ENCODE measurements at places on chromosomes 5 and 9.

GRCh38 chr5:59763541-59763940 lies 130.0 kb downstream of the PDE4D start:
- no peak for DNase-seq

DNA sequence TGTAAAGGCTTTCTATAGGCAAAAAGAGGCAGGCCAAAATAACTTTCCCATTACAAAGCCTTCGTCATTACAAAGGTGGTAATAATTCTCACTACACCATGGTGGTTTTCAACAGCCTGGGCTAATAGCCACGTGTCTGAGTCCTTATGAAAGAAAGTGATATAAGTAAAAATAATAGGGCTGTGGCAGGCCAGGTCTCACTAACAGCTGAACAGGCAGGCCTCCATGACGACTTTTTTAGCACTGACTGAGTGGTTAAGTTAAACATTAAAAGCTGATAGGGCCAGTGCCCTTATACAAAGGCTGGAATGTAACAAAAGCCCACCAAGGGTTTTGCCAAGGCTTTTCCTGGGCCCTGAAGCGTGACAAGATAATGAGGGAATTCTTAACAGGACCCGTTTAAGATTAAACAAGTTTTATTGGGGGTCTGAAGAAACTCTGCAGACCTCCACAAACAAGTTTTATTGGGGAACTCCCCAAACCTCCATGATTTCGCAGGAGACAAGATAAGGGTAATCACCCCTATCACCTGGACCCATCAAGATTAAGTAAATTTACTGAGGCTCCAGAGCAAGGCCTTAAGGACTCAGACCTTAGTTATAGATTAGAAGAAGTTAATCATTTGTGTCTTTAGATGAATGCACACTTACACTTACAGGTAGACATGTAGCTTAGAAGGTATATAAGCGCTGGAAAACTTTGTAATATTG lies 412.9 kb downstream of the CHSY3 start:
- no peak for DNase-seq

DNA sequence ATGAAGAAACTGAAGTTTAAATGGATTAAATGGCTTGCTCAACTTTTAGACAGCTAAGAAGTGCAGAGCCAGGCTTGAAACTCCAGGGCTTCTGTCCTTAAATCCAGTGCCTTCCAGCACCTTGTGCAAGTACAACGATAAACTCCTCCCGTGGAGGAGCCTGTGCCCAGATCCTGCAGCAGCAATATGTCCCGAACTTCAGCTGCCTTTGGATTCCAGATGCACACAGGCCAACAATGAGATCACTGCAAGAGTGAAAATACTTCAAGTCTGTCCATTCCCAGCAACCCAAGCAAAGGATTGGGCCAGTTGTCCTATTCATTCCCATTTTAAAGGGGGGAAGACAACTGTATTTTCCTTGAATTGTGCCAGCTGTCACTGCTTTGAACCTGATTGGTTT lies 199.6 kb downstream of the CRB2 start:
- DNase-seq: no peak

DNA sequence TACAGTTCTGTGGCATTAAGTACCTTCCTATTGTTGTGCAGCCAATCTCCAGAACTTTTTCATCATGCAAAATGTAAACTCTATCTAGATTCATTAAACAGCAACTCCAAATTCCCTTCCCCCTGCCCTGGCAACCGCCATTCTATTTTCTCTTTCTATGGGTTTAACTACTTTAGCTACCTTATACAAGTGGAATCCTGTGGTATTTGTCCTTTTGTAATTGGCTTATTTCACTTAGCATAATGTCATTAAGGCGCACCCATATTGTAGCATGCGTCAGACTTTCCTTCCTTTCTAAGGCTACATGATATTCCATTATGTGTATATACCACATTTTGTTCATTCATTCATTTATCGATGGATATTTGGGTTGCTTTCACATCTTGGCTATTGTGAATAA lies 142.4 kb downstream of the CAAP1 start:
- DNase-seq: no peak

DNA sequence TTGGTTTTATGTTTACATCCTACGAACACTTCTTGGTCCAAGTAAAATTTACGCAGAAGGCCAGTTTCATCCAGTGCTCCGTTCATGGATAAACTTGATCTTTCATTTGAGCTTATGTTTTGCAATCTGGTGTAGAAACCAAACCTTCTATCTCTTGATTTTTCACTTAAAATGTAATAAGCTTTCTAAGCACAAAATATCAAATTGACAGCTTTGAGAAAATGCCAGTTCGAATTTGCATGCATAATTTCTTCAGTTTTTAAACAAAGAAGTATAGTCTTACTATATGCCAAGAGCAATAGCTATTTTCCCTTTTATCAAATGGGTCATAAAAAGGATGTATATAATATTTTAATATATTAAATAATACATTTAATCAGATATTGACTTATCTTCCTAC lies 17.8 kb downstream of the DNAH5 start:
- DNase-seq: no peak

- DNase-seq: no peak
Observed at GRCh38 chr5:75509956-75510355, 1.5 kb downstream of the CERT1 start.

DNA sequence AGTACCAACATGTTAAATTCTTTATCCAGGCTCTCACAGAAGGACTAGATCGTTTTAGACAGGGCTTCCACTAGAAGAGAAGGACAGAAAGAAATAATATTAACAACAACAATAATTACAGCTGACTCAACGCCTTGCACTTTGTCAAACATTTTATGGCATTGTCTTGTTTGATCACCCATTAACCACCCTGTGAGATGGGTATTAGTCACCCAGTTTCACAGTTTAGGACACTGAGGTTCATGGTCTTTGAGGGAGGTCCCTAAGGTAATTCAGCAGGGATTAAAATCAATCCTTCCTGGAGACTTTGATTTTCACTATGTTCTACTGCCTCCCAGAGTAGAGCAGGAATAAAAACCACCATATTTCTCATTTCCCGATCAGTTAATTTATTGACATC lies 51.4 kb upstream of the BNC2 start:
- no peak for DNase-seq

DNA sequence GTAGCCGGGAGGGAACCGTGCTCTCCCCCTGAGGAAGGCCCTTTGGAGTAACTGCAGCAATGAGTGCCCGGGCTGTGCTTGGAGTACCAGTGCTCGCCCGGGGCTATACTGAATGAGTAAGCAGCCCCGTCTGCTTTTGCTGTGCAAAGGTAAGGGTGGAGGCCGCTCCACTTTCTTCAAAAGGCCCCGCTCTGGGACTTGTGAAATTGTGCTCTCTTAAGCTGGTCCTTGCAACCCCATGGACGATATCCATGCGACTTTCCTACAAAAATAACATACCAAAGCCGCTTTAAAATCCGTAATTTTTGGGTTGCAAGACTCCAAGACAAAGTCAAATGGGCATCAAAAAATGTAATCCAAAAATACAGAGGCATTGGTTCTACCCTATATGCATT lies 578 bp upstream of the TNFAIP8 start:
- no peak for DNase-seq

GRCh38 chr5:52909192-52909591 lies 80.0 kb upstream of the ITGA2 start:
- DNase-seq: no peak

- DNase-seq: no peak
Observed at GRCh38 chr5:83672646-83673045, 48.0 kb downstream of the HAPLN1 start.

DNA sequence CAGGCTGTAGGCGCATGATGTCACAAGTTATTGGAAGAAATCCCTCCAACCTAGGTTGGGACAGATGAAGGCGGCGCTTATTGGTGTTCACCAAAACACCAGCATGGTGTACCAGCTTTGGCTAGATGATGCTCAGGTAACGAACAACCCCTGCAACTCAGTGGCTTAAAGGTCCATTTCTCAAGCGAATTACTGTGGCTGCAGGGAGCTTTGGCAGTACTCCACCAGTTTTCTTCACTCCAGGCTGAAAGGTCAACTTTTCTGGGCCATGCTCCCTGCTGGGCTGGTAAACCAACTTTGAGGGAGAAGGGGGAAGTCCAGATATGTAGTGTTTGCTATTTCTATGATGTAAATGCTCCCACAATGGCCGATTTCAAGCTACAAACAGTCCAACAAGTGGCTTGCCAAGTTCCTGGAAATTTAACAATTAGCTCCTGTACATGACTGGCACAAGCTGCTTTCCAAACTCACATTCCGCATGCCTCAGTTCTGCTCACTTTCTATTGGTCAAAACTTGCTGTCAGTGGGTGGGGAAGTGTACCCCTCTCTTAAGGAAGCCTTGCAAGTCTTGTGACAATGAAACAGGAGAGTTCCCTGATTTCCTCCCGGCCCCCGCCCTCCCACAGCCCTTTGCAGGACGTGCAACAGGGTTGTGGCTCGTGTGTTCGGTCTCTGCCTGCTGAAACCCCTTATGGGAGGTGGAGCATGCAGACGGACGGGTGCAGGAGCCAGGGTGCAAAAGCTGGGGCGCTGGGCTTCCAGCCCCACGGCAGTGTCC lies 588 bp upstream of the ZBED3 start:
- DNase-seq: no peak

GRCh38 chr5:83353231-83353630 lies 118.3 kb upstream of the VCAN start:
- DNase-seq: no peak

DNA sequence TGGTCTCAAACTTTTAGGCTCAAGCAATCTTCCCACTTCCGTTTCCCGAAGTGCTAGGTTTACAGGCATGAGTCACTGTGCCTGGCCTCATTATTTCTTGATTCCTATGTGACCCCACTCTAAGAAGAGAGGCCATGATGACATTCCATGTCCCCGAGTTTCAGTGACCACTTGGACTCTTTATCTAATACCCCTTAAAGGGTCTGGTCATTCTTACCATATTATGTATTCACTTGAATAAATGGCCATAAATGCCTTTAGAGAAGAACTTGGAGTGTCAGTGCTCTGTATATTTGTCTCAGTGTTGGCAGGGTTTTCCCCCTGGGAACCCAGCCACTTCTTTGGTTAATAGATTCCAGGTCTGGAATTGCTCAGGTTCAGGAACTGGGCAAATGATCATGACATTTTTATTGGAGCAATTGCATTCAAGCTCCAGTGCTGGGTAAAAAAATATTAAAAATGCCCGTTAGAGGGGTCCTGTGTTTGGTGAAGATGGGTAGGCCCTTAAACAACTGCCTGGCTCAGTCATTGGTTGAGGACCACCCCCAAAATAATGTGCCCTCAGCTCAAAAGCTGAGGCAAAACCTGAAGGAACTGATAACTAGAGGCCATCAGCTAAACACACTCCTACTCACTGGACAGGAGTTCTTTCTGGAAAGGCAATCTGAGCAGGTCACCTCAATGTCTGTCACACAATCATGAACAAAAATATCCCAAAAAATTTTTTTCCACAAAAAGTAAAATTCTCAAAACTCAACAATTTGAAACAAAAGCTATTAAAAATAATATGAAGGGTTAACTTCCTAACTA lies 186.6 kb upstream of the ZNF608 start:
- no peak for DNase-seq

All from stimulated activated CD8-positive, alpha-beta memory T cell treated with anti-CD3 and anti-CD28 coated beads, Interleukin-15, amount 100 ng/mL, for 4 hours (primary cell).